ENCODE measurements at places on chromosomes 3 and 15.

DNA sequence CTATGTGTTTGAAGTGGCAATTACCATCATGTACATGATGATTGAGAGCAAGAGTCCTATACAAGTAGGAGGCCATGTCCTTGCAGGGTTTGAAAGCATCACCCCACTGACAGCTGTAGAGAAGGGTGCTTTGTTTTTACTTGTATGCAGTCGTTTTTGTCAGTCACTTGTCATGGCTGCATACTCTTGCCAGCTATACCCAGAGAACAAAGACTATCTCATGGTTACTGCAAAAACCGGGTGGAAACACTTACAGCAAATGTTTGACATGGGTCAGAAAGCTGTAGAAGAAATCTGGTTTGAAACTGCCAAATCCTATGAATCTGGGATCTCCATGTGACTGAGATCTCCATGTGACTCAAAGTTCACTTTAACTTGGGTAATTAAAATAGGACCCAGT is 6.9 kb upstream of the PSMA4 start:
- DNase-seq, result no peak

DNA sequence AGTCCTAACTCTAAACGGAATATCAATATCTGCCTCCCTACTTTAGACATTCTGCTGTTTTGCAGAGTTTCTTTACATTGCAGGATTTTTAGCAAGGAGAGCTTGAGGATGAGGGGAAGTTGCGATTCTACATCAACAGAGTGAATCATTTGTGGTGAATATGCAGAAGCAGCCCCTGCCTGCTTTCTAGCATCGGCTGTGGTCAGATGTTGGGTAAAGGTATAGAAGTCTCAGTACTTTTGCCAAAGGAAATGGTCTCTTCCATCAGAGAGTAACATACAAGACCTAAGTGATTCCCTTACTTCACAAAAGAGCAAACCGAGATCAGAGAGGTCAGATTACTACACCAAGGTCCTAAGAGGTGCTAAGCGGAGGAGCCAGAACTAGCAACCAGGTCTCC is 15.2 kb downstream of the ST3GAL6 start:
- no peak for DNase-seq

- peak; percentile 89 for DNase-seq
Measured at GRCh38 chr3:129893581-129894070, at the start of gene TMCC1. Gene TMCC1 (minus strand): TSS chr3:129893711.

GRCh38 chr15:46316024-46316423 is 681.2 kb downstream of the SQOR start:
- DNase-seq, result no peak
